Regular cardiac myocyte (primary cell): ENCODE measurements at places on chromosomes 5 and 9. TPM values are rescaled to one million over a fixed set of nuclear protein-coding genes. Genes with fewer than 3 reads are reported as not detected.

The TLR4 gene
- 43.1 and 58.5 TPM in 2 replicates for total RNA-seq

The ZDHHC21 gene
- 8.4 and 9.0 TPM in 2 replicates for total RNA-seq

The GPR151 gene
- not detected in 2 replicates for total RNA-seq

The IL9 gene
- not detected in 2 replicates for total RNA-seq

The ZNF189 gene
- total RNA-seq = 15.7 and 20.9 TPM in 2 replicates

The SLC46A2 gene
- not detected in 2 replicates for total RNA-seq

The ZDHHC11 gene
- total RNA-seq = 0.77 and 1.7 TPM in 2 replicates

The ST8SIA4 gene
- 2.5 and 3.8 TPM in 2 replicates for total RNA-seq

The PRR16 gene
- total RNA-seq = 5.9 and 8.6 TPM in 2 replicates

The NUTM2F gene
- total RNA-seq = not detected in 2 replicates

The TRPM3 gene
- 1.7 and 3.1 TPM in 2 replicates for total RNA-seq

The TRIM36 gene
- 0.38 and 0.56 TPM in 2 replicates for total RNA-seq

The TRIM7 gene
- 0.85 and 3.1 TPM in 2 replicates for total RNA-seq

The DRD1 gene
- total RNA-seq = under 0.01 TPM in 1 of 2 replicates, not detected in the other

The GABRB2 gene
- total RNA-seq = under 0.01 TPM in 2 replicates

The ABO gene
- not detected in 2 replicates for total RNA-seq

The POLR3G gene
- total RNA-seq = 6.8 and 20.5 TPM in 2 replicates

The ANXA6 gene
- total RNA-seq = 423 and 537 TPM in 2 replicates

The PRLR gene
- under 0.01 TPM in 1 of 2 replicates, not detected in the other for total RNA-seq

The ENTPD8 gene
- not detected in 2 replicates for total RNA-seq

The SLC6A7 gene
- total RNA-seq = under 0.01 TPM in 2 replicates

The CDO1 gene
- total RNA-seq = 1.5 and 3.4 TPM in 2 replicates

The MROH2B gene
- total RNA-seq = not detected in 2 replicates

The HAVCR2 gene
- under 0.01 and 0.56 TPM in 2 replicates for total RNA-seq
